ENCODE measurements at places on chromosomes 5 and 9.

- no peak for DNase-seq
Observed at GRCh38 chr9:70410368-70410767, 4.1 kb downstream of the KLF9 start.

DNA sequence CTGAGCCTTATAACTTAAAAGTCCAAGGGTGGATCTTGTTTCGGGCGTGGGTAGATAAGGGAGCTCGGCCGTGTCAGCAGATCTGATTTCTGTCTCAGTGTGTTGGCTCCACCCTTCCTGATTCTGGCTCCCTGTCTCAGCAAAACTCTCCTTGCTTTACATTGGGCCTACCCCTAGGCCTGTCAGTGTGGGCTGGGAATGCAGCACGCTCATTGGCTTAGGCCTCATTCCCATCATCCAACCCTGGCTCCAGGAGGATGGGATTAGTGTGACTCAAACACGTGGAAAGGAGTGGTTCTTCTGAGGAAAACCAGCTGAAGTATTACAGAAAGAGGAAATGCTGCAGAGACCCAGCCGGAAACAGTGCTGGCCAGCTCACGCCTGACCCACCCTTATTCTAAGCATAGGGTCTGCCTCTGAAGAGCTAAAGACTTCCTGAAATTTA lies 59.9 kb downstream of the ZFAND5 start:
- DNase-seq, result no peak

DNA sequence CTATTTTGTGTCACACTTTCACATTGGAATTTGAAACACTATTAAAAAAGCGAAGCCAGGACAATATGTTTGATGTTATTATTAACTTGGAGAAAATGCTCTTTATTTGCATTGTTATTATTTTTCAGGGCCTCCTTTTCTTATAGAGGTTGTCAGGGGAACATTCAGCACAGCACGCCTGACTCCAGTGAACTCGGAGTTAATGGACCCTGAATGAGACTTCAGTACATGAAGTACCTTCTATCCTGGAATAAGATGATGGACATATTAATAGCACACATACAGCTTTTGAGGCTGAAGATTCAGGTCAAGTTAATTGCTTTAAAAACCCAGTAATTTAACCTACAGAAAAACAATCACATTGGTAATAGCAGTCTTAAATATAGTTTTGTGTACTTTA lies 652.9 kb downstream of the SEMA5A start:
- no peak for DNase-seq

- DNase-seq, result no peak
Observed at GRCh38 chr5:51373880-51374523, 9.2 kb upstream of the ISL1 start.

GRCh38 chr9:36551910-36552309 lies 20.8 kb upstream of the MELK start:
- DNase-seq, result no peak

DNA sequence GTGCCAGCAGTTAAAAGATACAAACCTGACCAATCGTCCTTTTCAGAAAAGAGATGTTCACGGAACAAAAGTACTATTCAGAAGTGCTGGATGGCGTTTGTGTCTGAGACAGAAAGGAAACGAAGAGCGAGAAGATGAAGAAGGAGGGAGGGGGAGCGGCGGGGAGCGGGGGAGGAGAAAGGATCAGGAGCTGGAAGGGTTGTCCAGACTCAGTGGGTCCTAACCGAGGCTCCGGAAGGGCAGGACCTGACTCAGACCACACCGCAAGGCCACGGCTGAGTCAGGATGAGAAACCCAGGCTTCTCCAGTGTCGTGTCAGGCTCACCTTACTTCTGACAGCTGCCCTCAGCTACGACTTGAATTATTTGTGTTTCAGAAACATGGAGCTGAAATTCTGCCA lies 46.2 kb downstream of the PAX5 start:
- no peak for DNase-seq

GRCh38 chr9:14782286-14783051 lies 59.9 kb upstream of the CER1 start:
- no peak for DNase-seq

- no peak for DNase-seq
Observed at GRCh38 chr5:33340195-33340594, 100.6 kb upstream of the TARS1 start.

DNA sequence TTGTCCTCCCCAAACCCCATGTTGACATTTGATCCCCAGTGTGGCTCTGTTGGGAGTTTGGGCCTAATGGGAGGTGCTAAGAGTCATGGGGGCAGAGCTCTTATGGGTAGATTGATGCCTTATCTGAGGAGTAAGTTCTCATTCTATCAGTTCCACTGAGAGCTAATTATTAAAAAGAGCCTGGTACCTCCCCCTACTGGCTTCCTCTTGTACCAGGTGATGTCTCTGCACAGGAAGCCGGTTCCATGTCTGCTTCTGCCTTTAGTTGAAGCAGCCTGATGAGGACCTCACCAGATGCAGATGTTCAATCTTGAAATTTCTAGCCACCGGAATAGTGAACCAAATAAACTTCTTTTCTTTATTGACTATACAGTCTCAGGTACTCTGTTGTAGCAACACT lies 10.8 kb downstream of the GABRB2 start:
- DNase-seq, result no peak

DNA sequence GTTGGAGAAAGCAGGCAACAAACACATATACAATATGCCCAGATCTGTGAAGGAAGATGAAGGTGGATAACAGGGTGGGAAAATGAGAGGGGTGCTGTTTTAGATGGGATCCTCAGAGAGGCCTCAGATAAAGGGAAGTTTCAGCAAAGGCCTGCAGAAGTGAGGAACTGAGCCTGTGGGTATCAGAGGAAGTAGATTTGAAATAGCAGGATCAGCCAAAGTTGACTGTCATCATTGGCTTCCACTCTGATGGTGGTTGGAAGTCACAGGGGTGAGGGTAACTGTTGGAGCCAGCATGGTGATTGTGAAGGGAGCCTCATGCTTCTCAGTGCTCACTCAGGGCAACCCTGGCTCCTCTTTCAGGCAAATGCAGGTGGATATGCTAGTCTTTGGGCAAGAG lies 607.2 kb upstream of the CLINT1 start:
- DNase-seq, result no peak

GRCh38 chr9:123063177-123063598 lies 29.7 kb downstream of the GPR21 start:
- no peak for DNase-seq

DNA sequence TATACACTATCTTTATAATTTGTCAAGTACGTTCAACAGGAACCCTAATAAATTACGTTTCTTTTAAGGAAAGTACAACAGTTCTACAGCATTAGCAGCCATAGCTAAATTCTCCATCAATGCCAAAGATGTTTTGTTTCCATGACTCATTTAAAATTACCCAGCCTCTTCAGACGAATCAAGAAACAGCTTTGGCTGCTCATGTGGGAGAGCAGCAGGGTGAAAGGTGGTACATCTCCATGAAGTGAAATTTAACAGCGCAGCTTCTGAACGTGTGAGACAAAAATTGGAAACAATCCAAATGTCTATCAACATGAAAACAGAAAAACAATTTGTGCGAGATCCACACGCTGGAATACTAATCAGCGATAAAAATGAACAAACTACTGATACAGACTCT lies 327.3 kb upstream of the CDH6 start:
- no peak for DNase-seq

- no peak for DNase-seq
Observed at GRCh38 chr9:131253891-131254491, 22.3 kb downstream of the FAM78A start.

- DNase-seq, result no peak
Observed at GRCh38 chr9:20197976-20198685, 409.3 kb upstream of the SLC24A2 start.

DNA sequence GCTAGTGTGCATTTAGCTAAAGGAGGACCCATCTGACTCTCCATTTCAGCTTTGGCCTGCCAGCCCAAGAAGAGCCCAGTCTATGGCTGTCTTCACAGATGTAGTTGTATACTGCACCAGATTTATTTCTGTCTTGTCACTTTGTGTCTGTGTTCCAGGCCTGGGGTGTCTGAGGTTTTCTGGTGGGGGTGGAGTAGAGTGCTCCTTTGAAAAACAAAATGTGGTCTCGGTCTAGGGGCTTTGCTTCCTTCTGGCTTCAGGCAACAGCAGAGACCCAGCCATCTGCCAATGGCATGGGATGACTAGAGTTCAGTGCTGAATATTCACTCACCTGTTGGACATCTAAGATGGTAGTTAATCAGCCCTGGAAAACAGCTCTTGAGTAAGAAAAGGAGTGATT lies 10.9 kb downstream of the IGIP start:
- no peak for DNase-seq

- no peak for DNase-seq
Observed at GRCh38 chr9:87206064-87206661, 258.9 kb upstream of the GAS1 start.

DNA sequence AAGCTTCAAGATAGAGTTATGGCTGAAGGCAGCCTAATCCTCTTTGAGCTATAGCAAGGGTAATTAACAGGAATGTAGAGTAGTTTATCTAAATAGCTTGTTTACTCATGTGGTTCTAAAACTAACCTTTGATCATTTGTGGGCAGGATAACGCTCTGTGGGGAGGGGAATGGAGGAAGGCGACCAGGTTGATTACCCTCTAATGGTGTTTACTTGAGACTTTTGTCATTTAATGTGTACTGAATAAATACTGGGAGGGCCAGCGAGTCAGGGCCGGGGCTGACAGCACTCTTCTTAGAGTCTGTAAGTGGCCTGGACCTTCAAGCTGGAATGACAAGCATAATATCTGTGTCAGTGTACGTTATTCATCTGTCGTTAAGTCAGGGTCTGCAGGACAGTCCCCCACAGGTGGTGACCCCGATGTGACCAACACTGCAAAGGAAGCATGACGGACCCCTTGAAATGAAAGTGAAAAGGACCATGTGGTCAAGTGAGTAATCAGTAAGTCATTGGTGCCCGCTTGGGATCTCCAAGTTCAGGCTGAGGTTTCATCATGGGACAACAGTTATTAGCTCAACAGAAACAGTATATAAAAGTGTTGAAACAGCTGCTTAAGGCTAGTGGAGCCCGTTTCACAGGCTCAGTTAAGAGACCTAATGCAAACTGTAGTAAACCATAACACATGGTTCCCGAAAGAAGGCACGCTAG lies 162.6 kb downstream of the CPLANE1 start:
- no peak for DNase-seq

GRCh38 chr5:178457471-178457870 lies 132.7 kb downstream of the COL23A1 start:
- DNase-seq, result no peak

GRCh38 chr9:130268521-130269211 lies 3.1 kb downstream of the HMCN2 start:
- no peak for DNase-seq

- no peak for DNase-seq
Observed at GRCh38 chr5:40165106-40165788, 514.5 kb upstream of the PTGER4 start.

DNA sequence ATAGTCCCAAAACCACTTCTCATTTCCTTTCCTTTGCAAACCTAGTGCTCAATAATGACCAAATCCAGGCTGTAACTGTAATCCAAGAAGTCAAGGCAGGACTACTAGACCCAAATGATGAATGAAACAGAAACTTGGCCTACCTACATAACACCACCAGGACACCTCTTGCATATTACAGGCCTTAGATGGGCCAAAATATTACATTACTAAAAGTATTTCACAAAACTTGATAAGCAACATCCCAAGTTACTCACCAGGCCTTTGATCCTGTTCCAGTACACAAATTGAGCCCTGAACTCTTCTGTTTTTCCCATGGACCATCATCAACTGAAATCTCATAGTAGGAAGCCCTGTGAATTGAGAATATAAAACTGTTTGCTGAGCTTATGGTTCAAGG lies 34.8 kb downstream of the NADK2 start:
- DNase-seq, result no peak

DNA sequence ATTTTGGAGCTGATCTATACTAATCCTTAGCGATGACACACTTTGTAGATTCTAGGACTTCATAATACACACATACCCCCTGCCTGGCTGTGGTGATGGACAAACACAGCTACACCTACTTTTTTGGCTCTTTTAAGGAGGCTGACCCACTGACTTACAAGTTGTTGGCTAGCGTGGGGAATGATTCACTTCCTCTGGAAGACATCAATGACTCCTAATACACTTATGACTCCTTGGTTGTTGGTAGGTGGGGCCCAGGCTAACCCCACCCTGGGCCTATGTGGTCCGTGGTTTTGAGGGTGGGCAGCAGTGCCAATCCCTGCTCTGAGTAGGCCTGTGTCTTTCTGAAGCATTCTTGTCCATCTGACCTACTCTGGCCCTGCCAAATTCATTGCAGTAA lies 144.4 kb downstream of the SLC12A2 start:
- no peak for DNase-seq

DNA sequence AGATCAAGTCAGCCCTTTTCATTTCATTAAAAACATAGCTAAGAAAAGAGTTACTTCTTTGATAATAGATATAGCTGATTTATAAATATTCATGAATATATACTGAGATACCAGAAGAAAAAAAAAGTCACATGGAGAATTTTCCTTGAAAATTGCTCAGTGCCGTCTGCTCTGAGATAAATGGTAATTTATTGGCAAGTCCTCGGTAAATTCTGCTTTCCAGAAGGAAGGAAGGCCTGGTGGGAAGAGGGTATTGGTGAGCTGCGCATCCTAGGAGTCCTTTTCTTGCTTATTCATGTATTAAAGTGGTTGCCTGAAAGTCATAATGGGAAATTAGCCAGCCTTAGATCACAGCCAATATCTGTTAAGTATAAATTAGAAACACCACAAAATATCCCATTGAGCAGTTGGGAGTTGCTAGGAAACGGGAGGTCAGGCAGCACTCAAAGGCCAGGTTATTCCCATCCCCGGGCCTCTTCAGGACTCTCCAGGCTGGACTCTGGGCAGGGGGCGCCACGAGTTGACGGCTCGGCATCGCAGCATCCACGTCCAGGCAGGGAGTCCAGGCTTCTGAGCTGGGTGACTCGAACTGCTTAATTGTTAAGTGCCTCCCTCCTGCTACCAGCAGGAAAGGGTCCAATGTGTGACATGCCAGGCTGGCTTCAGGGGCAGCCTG lies 116.7 kb upstream of the RETREG1 start:
- no peak for DNase-seq

GRCh38 chr9:137389428-137389746 lies 33.6 kb downstream of the EXD3 start:
- DNase-seq, result no peak
